ENCODE measurements at places on chromosomes 7 and 10.

DNA sequence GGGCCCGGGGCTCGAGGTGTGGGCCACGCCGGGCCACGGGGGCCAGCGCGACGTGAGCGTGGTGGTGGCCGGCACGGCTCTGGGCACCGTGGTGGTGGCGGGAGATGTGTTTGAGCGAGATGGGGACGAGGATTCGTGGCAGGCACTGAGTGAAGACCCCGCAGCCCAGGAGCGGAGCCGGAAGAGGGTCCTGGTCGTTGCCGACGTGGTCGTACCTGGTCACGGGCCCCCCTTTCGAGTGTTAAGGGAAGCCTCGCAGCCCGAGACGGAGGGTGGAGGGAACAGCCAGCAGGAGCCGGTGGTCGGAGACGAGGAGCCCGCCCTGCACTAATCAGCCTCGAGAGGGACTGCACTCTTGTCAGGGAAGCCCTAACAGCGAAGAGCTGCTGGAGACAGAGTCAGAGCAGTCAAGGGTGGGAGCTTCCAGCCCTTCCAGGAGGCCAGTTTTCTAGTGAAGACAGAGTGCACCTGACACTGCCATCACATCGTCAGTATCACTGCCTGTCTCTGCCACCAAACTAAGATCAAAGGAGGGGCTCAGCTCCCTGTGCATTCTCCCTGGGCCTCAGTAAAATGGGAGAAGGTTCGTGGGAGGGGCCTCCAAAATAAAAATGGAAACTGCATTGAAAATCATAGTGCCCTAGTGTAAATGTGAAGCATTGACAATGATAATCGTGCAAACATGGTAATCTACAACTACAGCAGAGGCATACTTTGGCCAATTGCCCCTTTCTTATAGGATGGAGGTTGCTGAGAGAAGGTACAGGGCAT, 1.3 kb downstream of the MBLAC1 start:
- no peak for DNase-seq

DNA sequence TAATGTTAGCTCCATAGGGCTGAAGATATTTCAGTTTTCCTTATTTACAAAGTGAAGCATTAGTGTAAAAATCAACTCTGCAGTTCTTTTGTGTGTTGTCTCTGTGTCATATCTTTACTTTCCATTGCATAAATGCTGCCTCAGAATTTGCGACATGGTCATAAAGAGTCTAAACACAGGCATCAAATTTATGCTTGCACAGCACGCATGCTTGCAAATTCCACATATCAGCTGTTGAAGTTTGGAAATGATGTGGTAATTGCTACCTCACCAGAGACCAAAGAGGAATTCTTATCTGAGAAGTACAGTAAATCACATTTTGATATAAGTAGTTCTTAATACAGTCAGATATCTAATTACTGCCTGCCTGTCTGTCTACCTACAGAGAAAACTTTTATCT, 348.2 kb upstream of the GRM3 start:
- DNase-seq = no peak

DNA sequence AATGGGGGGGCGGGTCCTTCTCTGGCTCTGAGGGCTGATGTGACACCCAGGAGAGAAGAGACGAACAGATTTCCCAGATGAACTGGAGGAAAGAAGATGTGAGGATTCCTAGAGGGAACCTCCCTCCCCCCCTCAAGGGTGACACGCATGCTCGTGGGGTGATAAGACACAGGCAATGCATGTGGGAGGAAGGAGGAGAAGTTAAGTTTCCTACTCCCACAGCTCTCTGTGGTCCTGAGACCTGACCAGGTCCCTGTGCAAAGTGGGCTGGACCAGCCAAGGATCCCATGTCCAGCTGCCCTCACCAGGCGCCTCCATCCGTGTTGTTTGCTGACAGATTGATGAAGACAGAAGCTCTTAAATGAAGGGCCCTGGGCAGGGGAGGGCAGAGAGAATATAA, 112.6 kb downstream of the SH3PXD2A start:
- DNase-seq = no peak

- DNase-seq = no peak
Measured at GRCh38 chr10:131221632-131222277, 89.8 kb downstream of the TCERG1L start.

DNA sequence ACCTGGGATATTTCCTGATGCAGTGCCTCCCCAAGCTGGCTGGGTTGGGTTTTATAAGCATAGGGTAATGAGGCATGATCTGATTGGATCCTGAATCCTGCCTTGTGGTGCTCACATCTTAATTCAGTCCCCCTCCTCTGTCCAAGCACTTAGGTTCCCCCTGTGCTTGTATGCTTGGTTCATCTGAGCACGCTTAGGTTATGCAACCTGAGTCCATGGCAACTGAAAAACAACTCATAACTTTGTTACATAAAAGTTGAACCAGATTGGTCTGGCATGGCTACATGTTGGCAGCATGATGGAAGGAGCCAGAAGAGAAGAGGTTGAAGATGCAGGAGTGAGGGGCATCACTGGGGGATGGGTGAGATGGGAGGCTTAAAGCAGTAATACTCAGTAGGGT, 57.3 kb upstream of the OSBPL3 start:
- DNase-seq = no peak

DNA sequence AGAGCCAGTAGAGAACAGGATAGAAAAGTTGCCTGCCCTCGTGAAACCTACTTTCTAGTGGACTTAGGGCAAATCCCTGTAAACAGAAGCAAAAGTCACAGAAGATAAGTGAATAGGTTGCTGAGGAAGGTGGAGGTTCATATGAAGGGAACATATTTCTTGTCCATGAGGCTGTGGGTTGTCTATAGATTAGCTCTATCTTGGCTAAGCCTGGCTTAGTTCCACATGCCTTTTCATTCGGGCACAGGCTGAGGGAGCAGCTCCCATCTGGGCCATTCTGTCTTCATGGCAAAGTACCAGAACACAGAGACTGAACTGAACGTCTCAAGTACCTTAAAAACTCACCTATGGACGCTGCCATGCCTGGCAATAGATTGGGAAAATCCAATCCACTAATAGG, 45.3 kb downstream of the BZW2 start:
- DNase-seq = no peak

- no peak for DNase-seq
Measured at GRCh38 chr7:17298102-17298839, at the start of gene AHR. Gene AHR (plus strand): TSS chr7:17298652. CDS start chr7:17299265, 613 bp downstream.

GRCh38 chr10:28429573-28430216, 103.2 kb upstream of the WAC start:
- no peak for DNase-seq

DNA sequence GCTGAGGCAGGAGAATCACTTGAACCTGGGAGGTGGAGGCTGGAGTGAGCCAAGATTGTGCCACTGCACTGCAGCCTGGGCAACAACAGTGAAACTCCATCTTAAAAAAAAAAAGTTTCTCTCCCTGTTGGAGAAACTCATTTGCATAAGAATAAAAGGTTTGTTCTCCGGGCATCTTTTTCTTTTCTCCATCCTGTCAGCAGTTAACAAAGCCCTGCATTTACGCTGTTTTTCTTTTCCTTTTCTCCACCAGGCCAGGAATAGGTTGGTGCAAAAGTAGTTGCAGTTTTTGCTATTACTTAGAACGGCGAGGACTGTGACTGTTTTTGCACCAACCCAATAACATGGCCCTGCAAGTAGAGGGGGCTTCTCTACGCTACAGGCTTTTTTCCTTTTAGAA, 9.5 kb upstream of the URGCP start:
- no peak for DNase-seq

DNA sequence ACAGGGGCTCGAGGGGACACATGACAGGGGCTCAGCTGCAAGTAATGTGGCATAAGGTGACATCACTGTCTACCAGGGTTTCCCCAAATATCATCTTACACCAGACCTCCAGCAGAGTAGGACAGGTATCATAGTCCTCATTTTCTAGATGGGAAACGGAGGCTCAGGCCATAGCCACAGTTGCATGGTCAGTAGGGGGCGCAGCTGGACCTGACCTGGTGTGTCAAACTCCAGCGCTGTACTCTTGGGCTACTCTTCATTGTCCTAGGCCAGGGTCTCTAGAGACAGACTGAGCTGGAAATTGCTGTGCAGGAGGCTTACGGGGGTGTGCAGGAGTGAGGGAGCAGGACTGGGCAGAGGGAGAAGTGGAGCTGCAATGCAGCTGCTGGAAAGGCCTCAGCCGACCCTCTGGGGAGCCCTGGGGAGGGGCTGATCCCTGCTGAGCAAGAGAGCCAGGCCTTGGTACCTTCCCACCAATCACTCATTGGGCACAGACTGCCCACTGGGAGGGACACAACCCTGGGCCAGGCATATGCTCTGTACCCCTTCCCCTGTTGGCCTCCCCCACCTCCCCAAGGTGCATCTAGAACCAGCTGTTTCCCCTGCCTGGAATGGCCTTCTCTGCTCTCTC, 89.9 kb downstream of the CDH23 start:
- no peak for DNase-seq

- no peak for DNase-seq
Measured at GRCh38 chr10:25744574-25744973, 189.5 kb upstream of the MYO3A start.

- no peak for DNase-seq
Measured at GRCh38 chr7:113076703-113077102, 9.9 kb downstream of the GPR85 start.

- no peak for DNase-seq
Measured at GRCh38 chr7:2217716-2218443, 14.9 kb downstream of the MAD1L1 start.

DNA sequence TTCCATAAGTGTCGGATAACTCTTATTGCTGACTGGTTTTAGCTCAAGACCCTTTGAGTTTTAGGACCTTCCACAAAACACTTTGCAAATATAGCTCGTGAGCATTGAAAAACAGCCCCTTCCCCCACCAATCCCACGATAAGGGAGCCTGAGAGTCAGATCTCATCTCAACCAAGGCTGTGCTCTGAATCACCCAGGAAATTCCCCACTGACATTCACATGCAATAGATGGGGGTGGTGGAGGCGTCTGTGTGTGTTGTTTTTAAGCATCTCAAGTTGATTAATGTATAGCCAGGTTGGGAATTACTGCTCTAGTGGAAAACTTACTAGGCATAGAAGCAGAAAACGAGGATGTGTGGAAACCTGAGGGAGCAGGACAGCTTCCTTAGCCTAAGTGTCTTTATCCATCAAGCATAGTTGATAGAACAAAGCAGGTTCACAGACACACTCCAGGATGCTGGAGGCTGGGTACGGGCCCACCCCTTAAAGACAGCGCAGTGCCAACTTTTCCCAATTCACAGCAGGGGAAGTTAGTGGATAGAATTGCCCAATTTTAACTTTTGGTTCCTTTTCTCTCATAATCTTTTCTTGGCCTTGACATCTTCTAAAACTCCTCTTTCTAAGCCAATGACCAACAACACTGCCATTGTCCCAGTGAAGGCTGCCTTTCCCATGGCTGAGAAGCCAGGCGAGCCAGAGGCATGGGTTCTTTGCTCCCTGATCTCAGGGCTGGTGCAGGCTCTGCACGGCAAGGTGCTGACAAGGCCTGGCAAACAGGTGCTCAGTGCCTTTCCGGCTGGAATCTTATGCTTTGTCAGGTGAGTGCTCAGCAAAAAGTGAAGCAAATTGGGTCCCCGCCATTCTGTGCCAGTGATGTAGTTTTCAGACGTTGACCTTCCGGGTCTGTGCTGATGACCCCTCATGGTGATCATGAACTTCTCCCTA, 98.5 kb upstream of the INSIG1 start:
- DNase-seq = no peak

- no peak for DNase-seq
Measured at GRCh38 chr7:104978460-104978859, 35.5 kb upstream of the KMT2E start.

DNA sequence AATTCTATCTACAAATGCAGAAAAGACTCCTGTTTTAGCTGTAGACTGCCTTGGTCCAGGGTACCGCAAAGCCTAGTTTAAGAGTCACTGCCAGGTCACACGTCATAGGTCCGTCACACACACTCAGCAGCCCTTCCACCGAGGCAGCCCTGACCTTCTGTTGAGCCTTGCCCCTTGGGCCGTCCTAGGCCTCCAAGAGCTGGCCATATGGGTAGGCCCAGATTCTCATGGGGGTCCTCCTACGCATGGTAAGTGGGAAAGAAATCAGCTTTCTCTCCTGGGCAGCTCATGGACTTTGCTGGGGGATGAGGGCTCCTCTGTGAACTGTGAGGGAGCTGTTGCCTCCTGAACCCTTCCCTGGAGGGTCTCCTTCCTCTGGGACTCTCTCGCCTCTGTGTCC, 19.8 kb upstream of the PIK3AP1 start:
- DNase-seq = no peak

- peak; percentile 24 for DNase-seq
Measured at GRCh38 chr10:44261710-44262455, 123.0 kb downstream of the CXCL12 start.

DNA sequence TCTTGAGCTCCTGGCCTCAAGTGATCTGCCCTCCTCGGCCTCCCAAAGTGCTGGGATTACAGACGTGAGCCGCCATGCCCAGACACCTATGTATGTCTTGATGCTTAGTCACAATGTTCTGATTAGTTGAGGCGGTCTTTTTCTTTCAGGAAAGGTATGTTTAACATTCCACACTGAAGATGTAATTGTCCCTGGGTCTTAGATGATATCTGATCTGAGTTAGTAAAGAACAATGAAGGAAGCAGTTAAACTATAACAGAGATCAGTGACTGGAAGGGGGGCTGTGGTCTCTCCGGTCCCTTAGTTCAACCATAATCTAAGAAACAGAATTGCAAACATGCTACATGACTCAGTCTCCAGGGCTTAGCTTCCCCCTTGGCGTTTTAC, 31.5 kb upstream of the SH2D4B start:
- no peak for DNase-seq

GRCh38 chr10:119781498-119781897, 55.6 kb downstream of the INPP5F start:
- DNase-seq = no peak

- DNase-seq = no peak
Measured at GRCh38 chr10:15642095-15642494, 77.6 kb downstream of the ITGA8 start.

DNA sequence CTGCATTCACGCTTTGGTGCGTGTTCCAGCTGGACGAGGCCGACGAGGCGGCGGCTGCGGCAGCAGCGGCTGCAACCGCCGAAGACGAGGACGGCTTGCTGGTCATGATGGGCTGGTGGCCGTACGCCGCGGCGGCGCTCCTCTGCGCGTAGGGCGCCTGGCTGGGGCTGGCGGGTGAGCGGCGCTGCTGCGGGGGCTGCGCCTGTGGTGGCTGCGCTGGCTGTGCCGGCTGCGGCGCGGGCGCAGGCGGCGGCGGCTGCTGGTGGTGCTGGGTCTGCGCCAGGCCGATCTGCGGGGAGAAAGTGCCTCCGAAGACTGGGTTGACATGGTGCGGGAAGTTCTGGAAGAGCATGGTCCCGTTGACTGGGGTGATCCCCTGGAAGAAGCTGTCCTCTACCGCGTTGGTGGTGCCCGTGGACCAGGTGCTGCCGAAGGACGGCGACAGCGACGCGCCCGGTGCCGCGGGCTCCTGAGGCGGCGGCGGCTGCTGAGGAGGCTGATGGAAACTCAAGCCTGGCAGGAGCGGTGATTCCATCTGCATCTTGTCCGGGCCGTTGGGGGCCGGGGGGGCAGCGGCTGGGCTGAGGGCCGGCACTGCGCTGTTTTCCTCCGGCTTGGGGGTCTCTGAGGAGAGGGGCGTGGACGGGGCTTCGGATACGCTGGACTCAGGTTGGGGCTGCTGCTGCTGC, 51.1 kb downstream of the CPEB3 start:
- DNase-seq = no peak

GRCh38 chr10:500876-501275, 188.6 kb downstream of the DIP2C start:
- DNase-seq = no peak
